Heart left ventricle (tissue), 16 donors: ENCODE measurements at places on chromosomes 2 and 18. TPM values are rescaled to one million over a fixed set of nuclear protein-coding genes. Genes with fewer than 3 reads are reported as not detected.

Gene TANC1
- total RNA-seq, result 91.1 TPM

Gene MREG
- 0.18 TPM for total RNA-seq

Gene SKOR2
- total RNA-seq, result not detected

Gene TEKT4
- 0.25 TPM for total RNA-seq

Gene VWC2L
- not detected for total RNA-seq

Gene RGPD8
- 5.8 TPM for total RNA-seq

Gene FOXI3
- not detected for total RNA-seq

Gene CCDC68
- 4.2 TPM for total RNA-seq

Gene NEU2
- total RNA-seq, result not detected

Gene TMEM247
- total RNA-seq, result not detected

Gene KIAA2012
- total RNA-seq, result not detected

Gene GCA
- 6.3 TPM for total RNA-seq

Gene IL36RN
- not detected for total RNA-seq

Gene RBM44
- 0.83 TPM for total RNA-seq

- no peak for DNase-seq
Measured at GRCh38 chr2:102018823-102019445, 27.2 kb downstream of the IL1R2 start.

- no peak for DNase-seq
Measured at GRCh38 chr2:184053326-184053725, 545.0 kb upstream of the ZNF804A start.

GRCh38 chr18:55402731-55403405 is 185.1 kb downstream of the TCF4 start:
- DNase-seq, result no peak

DNA sequence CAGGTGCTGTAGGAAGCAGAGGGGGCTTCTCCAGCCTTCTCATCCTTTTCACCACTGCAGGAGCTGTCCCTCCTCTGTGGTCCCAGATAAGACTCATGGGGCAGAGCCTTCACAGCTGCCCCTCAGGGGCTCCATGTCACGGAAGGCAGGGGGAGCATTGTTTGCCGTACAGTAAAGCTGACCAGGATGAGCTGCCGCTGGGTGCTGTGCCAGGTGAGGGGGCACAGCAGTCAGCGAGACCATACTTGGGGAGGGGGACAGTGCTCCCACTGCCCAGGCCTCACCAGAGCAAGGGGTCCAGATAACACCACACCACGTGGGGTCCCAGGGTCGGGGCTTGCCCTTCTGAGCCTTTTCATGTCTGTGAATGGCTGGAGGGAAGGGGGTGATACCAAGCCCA is 46.3 kb downstream of the PLEKHB2 start:
- DNase-seq, result no peak

DNA sequence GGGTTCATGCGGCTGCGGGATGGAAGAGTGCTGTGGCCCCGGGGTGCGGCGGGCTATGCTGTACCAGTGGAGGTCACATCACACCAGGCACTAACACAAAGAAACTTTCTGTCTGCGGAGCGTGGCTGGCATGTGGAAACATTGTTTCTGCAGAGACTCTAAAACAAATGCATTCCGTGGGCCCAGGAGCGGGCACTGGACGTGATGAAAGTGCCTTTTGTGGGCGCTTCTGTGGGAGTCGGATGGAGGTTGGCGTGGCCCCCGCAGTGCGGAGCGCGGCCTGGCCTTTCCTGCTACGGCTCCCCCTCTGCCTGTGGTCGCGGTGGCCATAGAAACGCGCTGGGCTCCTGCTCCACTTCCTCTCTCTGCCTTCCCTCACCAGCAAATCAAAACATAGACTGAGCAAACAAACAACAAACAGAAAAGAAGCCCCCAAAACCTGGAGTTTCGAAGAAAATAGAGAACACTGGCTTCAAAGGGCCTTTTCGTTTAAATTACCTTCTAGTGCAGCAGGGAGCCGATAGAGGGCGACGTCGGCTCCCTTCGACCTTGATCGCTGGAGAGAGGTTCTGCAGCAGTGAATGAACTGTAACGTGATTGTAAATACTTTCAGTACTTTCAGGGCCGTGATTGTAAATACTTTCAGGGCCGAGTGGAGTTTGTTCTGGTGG is 51.4 kb downstream of the KIF5C start:
- no peak for DNase-seq

DNA sequence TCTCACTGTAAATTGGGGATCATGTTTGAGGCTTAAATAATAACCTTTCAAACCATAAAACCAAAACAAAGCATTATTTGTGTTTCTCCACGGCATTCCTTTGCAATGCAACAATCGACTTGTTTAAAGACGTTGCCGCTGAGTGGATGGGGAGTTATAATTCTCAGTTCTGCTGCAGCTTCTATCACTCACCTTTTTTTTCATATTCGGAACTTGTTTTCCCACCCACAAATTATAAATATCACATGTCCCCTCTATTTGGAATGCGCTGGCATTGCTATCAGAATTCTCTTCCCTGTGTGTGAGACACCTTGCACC is 372.8 kb upstream of the SMIM21 start:
- no peak for DNase-seq

GRCh38 chr18:44996261-44996660 is 315.6 kb downstream of the SETBP1 start:
- no peak for DNase-seq

DNA sequence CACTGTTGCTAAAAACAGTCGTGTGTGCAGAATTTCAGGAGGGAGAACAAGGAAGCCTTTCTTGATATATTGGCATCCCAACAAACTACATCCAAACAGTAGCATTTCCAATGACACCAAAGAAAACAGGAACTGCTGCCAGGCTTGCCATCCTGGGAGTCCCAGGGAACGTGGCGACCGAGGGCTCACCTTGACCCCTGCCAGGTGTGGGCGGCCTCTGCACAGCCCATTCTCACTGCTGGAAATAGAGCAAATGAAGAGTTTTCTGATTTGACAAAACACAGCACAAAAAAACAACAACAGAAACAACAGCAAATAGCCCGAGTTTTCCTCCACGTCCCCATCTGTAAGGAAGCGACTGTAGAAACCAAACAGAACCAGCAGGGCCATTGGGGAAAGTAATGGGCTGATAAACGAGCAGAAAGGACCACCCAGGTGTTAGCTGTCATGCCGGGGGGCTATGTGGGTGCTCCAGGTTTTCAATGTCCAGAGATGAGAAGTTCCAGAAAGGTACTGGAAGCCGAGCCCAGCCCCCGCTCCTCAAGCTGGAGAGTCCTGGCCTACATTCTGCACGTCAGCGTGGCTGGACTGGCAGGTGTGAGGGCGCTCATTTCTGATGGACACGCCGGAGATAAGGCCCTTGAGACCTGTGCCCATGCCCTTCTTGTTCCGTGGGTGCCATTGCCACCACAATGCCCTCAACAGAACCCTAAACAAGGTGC is 80.8 kb downstream of the TWIST2 start:
- DNase-seq, result peak; percentile 28

DNA sequence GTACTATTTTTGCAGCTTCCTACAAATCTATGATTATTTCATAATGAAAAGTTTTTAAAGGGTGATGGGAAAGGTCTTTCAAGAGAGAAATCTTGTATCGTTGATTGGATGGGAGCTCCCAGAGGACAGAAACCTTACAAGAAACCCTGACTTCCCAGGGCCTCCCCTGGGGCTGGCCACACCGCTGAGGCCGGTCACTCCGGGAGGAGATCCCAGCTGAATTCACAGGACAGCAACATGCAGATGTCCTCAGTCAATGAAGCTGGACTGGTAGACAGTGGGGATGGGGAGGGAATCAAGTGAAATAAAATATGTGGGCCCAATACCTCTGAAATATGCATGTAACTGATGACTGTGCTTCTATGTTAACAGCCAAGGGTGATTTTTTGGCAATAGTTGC is 135.6 kb downstream of the TFCP2L1 start:
- DNase-seq, result no peak

- no peak for DNase-seq
Measured at GRCh38 chr18:6013171-6013810, 118.0 kb upstream of the TMEM200C start.

DNA sequence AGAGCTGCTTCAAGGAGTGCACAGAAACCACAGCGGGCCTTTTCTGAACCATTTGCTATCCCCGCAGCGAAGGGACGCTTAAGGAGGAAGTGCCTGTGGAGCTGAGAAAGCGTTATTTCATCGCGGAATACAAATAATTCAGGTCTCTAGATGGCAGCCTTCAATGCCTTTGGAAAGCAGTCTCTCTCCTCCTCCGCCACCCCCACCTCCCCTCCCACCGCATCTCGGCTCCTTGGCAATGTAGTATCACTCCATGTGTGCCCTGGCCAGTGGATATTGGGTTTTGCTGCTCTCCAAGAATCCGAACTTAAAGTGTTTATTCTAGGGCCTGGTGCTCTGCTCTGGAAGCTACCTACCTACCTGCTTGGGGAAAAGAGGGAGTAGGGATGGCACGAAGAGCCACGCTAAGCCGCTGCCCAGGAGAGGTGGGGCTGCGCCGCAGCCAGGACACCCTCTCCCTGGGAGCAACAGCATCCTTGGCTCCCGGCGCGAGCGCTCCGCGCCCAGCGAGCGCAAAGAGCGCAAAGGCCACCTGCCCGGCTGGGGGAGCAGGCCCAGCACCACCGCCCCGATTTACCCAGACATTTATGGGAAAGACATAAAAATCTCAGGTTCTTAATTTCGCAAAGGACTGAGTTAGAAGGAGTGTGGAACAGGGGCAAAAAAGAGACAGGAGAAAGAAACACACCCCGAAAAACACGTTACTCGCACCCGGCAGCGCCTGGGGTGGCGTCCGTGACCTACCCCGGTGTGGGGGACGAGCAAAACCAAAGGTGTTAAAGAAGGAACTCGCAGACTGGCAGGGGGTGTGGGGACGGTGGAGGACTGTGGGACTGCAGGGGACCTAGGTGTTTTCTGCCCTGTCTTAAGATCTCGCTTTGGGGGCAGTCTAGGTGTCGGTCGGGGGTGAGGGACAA is 1.0 kb downstream of the SPHKAP start:
- peak; percentile 62 for DNase-seq

DNA sequence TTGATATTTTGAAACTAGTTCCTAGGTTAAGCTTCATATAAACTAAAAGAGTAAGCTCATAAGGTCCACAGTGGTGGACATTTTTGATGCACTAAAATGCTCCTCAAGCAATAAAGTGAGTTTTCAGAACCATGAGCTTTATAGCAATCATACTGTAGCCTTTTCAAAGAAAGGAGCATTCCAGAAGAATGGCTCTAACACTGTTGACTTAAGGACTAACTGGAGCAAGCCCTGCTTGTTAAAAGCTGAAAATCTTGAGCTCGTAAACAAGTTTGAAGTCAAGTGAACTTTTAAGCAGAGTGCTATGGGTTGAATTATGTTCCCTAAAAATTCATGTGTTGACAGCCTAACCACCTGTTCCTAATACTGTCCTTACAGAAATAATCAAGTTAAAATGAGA is 38.0 kb downstream of the KYNU start:
- no peak for DNase-seq

- no peak for DNase-seq
Measured at GRCh38 chr2:230335461-230335863, 8.5 kb downstream of the SP140L start.

GRCh38 chr2:9656270-9656766 is 25.5 kb upstream of the YWHAQ start:
- no peak for DNase-seq

- DNase-seq, result no peak
Measured at GRCh38 chr2:221448057-221448843, 123.9 kb downstream of the EPHA4 start.

DNA sequence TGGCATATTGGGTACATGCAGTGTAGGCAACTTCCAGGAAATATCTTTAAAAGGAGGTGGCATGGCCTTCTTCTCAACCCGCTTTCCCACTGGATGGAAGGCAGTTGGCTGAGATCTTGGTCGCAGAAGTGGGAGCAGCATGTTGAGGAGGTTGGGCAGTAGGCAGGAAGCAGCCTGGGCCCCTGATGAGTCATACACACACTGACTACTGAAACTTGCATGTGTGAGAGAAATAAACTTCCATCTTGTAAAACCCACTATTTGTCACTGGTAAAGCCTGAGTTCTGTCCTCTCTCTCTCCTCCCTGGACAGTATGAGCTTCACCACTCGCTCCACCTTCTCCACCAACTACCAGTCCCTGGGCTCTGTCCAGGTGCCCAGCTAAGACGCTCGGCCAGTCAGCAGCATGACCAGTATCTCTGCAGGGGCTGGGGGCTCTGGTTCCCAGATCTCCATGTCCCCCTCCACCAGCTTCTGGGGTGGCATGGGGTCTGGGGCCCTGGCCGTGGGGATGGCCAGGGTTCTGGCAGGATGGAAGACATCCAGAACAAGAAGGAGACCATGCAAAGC is 233.8 kb upstream of the SPRED2 start:
- DNase-seq, result no peak

- peak; percentile 70 for DNase-seq
Measured at GRCh38 chr2:174778085-174778981, 14.1 kb upstream of the CHRNA1 start.

DNA sequence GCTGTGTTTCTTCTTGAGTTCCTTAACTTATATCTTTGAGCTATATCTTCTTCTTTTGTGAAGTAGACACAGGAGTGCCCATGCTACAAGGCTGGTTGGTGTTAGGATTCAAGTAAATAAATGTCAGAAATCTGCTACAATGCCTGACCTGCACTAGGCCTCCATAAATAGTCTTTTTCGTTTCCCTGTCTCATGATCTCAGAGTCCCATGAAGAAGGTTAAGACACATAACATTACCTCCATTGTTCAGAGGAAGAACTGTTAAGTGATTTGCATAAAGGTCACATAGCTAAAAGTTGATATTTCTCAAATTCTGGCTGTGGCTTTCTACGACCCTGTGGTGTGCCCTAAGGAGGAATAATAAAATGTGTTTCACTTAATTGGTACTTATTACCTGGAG is 228.4 kb downstream of the KCNS3 start:
- no peak for DNase-seq

DNA sequence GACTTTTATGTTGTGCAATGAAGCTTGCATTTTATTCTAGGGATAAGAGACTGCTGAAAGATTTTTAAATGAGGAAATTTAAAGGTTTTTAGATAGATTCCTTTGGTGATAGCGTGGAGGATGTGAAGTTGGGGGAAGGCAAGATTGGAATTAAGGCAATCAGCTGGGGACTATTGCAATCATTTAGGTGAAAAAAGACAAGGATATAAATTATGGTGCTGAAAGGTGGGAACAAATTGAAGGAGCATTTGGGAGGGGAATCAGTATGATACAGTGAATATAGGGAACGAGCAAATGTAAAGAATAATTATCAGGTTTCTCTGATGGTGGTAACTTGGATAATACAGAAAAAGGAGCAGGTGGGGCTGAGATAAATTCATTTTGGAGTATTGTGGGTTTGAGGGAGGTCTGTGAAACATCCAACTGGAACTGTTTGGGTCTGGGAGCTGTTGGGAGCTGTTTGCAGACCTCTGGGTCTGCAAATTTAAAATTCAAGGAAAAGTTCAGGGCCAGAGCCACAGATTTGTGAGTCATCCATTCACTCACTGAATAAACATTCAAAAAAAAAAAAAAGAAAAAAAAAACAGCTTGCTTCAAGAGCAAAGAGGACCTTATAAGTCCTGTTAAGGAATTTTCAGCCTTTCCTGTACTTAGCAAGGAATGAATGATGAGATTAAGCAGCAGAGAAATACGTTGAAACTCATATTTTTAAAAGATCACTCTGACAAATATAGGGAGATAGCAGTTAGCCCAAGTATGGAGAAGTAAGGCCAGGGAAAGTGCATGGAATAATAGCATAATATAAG is 257.5 kb upstream of the FN1 start:
- DNase-seq, result no peak
